ENCODE measurements at places on chromosomes 16 and 17. TPM values are rescaled to one million over a fixed set of nuclear protein-coding genes. Genes with fewer than 3 reads are reported as not detected.

- DNase-seq: no peak
These were observed 706.9 kb upstream of the SOX9 start for GRCh38 chr17:71413935-71414334.

DNA sequence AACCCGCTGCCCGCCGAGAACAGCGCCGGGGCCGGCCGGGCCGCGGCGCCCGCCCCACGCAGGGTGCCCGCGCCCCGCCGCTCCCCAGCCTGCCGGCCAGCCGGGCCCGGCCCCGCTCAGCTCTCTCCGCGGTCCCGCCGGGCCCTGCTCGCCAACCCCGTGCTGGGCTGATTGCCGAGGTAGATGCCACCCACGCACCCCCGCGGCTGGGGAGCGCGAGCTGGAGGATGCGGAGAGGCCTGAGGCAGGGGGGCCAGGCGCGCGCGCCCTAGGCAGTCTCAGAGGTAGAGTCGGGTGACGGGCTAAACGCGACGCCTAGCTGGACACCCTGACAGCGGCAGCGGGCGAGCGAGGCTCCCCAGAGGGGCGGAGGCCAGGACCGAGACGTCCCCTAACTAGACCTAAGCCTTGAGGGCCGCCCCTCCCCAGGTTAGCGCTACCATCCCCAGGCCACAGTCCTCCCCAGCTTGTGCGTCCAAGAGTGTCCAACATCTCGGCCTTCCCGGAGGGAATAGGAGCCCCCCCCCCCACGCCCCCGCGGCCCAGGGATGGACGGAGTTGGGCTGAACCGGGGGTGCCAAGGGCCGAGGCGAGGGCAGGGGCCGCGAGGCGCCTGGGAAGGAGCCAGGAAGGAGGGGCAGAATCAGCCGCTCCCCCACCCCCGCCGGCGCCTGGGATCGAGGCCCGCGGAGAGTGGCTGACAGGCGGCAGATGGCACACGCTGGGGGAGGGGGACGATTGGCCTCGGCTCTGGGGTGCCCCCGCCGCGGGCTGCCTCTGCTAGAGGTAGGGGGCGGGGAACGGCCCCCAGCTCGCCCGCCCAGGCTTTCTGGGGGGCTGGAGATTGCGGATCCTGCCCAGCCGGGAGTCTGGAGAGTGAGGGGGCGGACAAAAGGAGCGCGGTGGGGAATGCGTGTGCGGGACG lies 2.5 kb upstream of the ZNF423 start:
- DNase-seq: peak; percentile 86

DNA sequence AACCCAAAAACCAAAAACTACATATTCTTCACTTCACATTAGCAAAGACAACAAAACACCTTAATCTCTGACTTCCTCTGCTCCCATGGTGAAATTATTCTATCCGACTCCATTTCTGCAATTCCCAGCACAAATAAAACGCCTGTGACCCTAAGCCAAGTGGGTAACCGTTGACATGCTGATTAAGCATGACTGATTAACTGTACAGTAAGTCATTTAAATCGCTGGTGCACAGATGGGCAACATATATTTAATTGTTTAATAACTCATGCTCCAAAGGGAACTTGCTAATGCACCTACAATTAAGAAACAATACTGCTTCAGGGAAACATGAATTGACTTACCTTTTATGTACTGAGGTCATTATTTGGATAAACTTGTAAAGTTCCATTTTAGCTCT lies 436.7 kb downstream of the KIF2B start:
- no peak for DNase-seq

- DNase-seq: peak; percentile 15
These were observed at the start of gene GPR139 for GRCh38 chr16:20073203-20074098. Gene GPR139, minus strand, starts transcription at chr16:20073890. Its CDS starts 274 bp downstream, at chr16:20073616.

GRCh38 chr17:29168079-29168758 lies 12.0 kb downstream of the MYO18A start:
- DNase-seq: no peak

DNA sequence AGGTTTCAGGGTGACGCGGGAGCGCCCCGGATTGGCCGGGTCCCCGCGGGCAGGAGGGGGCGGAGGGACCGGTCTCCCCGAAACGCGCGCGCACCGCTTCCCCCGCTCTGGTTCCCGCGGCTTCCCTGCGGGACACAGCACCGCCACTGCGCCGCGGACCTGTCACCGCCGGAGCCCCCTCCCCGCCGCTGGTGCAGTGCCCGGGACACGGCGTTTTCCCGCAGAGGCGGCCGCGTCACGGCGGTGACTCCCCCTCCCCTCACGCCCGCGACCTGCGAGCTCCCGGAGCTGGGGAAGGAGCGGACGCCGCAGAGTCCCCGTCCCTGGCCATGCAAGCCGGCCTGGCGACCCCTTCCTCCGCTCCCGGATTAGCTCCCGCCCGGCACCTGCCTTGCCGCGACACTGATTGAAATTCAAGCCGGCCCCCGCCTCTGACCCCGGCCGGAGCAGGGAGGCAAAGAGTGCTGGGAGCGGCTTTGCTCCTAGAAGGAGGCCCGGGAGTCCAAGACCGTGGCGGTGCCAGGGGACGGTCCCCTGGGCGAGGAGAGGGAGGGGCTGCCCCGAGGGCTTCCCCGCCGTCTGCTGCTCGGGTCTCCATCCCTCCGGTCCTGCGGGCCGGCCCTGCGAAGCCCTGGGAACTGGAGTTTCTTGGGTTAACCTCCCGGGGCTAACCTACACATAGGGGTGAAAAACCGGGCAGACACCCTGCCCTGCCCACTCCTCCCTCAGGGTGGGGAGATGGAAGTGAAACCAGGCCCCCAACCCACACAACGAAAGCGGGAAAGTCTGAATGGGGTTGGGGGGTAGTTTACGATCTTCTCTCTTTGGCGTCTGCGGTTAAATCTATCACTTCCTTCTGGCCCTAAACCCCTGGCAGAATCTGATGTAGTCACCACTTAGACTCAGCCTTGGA lies 1.0 kb downstream of the RHBDL3 start:
- peak; percentile 48 for DNase-seq

DNA sequence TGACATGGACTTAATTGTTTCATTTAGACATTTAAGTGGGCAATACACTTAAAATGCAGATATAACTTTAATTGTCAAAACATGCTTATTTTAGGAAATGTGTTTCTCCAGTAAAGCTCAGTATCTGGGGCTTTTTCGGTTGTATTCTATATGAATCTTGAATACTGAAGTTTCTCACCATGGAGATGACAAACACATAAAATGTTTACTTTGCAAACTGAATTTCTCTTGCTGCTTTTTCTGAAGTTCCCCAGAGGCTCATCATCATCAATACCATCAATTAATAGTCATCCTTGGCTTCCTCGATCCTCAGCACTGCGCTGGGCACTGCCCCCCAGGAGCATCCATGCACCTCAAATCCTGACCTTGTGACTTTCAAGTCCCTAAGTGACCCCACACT lies 227.3 kb downstream of the WWOX start:
- no peak for DNase-seq

- no peak for DNase-seq
These were observed 85.8 kb upstream of the SEC14L1 start for GRCh38 chr17:77054936-77055335.

DNA sequence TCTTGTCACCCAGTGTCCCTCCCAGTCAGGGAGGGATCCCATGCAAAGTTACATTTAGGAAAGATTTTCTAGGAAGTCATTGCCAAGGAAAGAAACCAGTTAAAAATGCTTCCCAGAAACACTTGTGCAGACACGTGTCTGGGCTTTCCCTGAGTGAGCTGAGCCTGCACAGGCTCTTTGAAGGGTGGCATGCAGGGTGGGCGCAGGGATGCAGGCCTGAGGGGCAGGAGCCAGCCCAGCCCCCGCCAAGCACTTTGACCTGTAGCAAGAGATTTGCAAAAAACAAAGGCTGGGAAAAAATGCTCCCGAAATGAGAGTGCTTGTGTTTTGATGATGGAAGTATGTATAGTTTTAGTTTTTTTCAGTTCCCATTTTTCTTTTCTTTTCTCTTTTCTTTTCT lies 52.4 kb downstream of the B9D1 start:
- DNase-seq: no peak

DNA sequence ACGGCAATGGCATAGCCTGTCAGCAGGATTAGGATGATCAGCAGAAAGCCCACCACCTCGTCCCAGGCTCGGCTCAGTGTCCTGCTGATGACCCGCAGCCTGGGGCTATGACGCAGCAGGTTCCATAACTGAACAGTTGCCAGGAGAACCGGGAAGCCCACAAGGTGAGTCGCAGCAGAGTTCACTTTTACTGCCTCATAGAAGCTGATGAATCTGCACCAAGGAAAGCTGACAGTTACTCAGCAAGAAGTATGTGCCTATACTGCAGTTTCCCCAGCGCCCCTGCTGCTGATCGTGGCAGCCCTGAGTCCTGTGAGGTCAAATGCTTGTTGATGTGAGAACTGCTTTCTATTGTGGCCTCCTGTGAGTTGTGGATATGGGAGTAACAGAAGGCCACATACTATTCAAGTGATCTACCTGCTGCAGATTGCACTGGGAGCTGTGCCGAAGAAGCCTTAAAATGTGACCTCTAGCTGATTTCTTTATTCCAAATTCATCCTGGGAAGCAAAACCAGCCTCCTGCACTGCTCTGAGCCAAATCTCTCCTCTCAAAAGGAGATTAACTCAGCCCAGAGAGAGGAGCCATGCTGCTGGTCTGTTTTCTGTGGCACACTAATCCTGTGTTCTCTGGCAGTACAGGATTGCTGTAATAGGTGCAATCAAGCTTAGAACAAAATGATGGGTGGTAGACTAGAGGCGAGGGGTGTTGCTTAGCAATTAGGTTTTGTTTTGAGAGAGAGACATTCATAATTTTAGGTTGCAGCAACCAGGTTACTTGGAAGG lies 38.8 kb downstream of the IST1 start:
- no peak for DNase-seq

DNA sequence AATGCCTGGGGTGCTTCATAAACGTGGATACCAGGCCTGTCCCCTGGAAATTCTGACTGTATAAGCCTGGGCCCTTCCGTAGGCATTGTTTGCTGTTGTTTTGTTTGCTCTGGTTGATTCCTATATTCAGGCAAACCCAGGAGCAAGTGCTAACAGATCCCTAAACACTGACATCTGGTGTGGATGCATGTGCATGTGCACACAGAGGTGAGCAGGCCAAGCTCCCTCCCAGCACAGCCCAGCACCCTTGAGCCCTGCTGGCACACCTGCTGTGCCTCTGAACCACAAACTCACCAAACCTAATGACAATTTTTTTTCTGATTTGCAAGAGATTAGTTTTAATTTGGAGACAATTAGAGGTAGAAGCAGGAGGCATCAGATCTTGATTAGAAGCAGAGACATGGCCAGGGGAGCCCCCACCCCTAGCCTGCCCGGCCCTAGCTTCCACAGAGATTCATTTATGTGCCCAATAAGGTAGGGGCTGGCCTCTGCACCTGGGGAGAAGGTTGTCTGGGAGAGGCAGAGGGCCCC lies 40.4 kb downstream of the TMEM132E start:
- DNase-seq: no peak

- DNase-seq: no peak
These were observed 2.6 kb downstream of the PEX12 start for GRCh38 chr17:35575759-35576158.

DNA sequence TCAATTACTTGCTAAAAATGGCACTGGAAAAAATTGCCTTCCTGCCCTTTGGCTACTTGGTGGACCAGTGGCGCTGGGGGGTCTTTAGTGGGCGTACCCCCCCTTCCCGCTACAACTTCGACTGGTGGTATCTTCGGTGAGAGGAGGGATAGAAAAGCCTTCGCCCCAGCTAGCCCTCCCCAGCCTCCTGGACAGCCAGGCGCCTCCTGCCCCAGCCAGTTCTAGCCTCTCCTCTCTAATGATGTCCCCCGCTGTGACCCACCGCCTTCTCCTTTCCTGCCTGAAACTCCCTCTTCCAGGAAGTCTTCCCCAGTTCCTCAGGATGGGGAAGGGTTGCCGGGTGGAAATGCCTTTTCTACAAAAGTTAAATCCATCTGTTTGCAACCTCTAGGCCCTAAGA lies 6.2 kb downstream of the ACE start:
- no peak for DNase-seq

GRCh38 chr16:87628940-87629339 lies 26.6 kb downstream of the JPH3 start:
- no peak for DNase-seq

- peak; percentile 28 for DNase-seq
These were observed 1.3 kb downstream of the NQO1 start for GRCh38 chr16:69724981-69725479.

- DNase-seq: no peak
These were observed 7.2 kb downstream of the RAB11FIP4 start for GRCh38 chr17:31398381-31399311.

DNA sequence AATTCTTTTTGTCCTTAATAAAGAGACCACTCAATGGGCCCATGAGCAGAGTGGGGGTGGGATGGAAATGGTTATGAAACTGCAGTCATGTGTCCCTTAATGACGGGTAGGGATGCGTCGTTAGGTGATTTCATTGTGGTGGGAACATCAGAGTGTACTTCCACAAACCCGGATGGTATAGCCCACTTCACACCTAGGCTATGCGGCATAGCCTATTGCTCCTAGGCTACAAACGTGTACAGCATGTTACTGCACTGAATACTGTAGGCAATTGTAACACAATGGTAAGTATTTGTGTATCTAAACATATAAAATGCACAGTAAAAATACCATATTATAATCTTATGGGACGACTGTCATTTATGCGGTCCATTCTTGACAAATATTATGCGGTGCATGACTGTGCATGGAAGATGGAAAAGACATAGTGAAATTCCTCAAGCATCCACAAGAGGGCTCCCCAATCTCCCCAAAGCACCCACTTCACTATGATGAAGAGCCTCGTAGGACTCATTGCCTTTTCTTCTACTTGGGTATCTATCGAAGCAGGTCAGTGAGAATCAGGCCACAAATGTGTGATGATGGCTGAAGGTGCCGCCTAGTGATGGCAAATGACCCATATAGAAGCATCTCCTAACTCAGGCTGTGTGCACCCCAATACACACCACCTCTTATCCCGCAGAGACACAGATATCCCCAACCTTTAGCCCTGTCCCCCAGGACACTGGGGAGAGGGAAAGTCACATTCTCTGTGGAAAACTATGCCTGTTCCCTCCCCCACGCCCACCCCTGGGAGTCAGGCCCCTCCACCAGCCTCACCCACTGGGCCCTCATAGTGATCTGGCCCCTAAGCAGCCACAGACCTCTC lies 43.5 kb downstream of the TBX21 start:
- DNase-seq: no peak

- DNase-seq: no peak
These were observed 66.3 kb downstream of the MRC2 start for GRCh38 chr17:62693616-62694409.

PDE6G gene
- polyA plus RNA-seq: 0.85 TPM

PRSS33 gene
- not detected for polyA plus RNA-seq

SHISA9 gene
- polyA plus RNA-seq: 0.15 TPM

SLC38A8 gene
- not detected for polyA plus RNA-seq

PRAC2 gene
- not detected for polyA plus RNA-seq

CBX2 gene
- polyA plus RNA-seq: 1.2 TPM

PLA2G15 gene
- 6.0 TPM for polyA plus RNA-seq

TMIGD1 gene
- polyA plus RNA-seq: not detected

NPW gene
- polyA plus RNA-seq: 2.4 TPM

AXIN2 gene
- 3.3 TPM for polyA plus RNA-seq

CD300H gene
- polyA plus RNA-seq: not detected

PERCC1 gene
- polyA plus RNA-seq: not detected

SEZ6 gene
- polyA plus RNA-seq: 0.19 TPM

Measured in stomach (tissue), 19 donors.